ENCODE measurements at places on chromosomes 3 and 15.

GRCh38 chr3:69930564-69930963 lies 69.0 kb upstream of the SAMMSON start:
- DNase-seq = no peak

- no peak for DNase-seq
Measured at GRCh38 chr15:86311568-86312280, 232.1 kb downstream of the AGBL1 start.

- no peak for DNase-seq
Measured at GRCh38 chr3:194833114-194833910, 147.6 kb downstream of the FAM43A start.

DNA sequence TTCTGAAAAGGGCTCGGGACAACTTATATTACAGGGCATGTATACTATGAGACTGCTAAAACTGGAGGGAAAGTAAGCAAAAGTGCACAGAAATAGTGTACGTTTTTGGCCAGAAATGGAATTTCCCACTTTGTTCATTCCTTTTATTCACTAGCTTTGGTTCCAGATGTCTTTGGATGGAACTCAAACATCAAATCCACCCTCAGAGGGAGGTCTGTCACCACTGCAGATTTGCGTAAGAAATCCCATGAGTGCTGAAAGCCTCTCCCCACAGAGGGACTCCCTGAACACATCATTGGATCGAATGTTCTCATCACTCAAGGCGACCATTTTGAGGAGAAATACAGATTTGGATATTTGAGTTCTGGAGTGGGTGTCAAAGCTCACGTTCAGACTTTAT lies 71.6 kb downstream of the FEM1B start:
- no peak for DNase-seq

Data from AG20443 (cell line).